ENCODE measurements at places on chromosomes 3 and 15.

- no peak for DNase-seq
These were observed 1.7 kb upstream of the NGLY1 start for GRCh38 chr3:25784971-25785370.

DNA sequence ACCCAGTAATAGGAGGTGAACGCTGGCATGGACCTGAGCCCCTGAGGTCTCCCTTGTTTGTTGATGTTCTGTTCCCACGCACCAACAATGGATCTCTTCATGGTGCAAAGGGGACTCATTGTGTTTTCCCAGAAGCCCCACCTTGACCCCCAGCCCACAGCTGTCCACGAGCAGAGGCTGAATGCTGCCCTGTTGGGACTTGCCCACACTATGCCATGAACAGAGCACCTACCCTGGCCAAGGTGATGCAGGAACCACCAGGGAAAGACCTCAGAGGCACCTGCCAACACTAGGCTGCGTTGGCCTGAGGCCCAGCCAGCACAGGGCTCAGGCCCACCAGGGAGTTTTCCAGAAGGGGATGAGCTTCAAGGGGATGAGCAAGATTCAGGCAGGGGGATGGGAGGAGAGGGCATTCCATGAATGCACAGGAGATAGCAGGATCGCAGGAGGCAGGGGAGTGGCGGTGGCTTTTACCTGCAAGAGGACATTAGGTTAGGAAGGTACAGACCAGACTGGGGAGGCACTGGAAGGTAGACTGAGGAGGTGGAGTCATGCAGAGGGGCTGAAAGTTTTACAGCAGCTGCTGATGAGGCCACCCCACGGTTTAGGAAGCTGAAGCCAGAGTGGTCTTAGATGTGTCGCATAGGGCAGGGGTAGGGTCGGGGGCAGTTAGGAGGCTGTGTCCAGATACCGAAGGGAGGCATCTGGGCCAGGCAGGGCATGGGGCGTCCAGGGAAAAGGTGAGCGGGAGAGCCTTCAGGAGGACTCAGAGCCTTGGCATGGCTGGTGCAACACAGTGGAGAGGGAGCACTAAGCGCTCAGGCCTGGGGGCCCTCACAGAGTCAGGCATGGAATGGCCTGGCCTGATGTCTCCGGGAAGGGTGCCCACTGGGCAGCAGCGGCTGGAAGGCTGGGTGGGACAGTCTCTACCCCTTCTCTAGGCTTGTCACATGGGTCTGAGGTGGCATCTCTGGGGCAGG is 4.0 kb upstream of the PHGR1 start:
- no peak for DNase-seq

DNA sequence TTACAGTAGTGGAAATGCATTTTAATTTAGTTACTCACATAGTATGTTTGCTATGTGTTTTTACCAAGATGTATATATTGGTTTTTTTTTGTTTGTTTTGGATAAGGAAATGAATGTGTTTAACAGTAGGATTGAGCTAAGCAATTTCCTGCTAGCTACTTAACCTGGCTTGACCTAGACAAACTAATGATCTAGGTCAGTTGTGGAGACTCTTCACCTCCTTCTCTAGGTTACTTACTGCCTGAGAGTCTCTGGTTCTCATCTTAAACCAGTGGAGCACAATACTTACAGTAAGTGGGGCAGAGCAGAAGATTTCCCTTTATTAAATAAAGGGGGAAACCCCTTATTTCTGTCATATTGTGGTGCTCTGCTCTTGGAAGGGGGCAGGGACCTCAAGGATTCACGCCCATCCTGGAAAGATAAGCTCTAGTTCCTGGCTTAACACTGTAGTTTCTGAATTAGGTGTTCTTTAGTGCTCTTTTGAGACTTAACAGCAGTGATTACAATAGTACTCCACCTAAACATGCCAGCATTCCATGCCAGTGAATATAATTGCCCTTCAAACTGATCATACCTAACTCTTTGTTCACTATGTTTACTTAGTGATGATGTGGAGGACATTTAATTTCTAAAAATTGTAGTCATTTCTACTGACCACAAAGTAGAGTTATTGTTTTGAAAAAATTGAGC is 79.9 kb downstream of the UBP1 start:
- no peak for DNase-seq

DNA sequence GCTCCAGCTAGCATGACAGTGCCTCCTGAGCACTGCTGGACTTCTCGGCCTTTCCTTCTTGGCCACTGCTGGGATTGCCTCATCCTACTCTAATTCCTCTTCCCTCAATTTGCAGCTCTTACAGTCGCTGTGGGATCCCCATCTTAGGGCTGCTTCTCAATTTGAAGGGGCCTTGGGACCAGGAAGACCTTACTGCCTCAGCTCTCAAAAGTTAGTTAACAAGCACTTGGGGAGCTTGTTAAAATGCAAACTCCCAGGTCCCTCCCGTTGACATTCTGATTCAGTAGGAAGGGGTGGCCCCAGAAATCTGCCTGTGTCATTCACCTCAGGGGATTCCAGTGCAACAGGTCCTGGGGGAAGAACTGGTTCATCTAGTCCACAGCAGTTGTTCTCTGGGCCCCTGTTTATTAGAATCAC is 14.8 kb downstream of the BDH1 start:
- DNase-seq, result no peak

- no peak for DNase-seq
These were observed 75.2 kb upstream of the ACAD9 start for GRCh38 chr3:128804017-128804810.

- DNase-seq, result no peak
These were observed 189.4 kb downstream of the WNT5A start for GRCh38 chr3:55297706-55298105.

DNA sequence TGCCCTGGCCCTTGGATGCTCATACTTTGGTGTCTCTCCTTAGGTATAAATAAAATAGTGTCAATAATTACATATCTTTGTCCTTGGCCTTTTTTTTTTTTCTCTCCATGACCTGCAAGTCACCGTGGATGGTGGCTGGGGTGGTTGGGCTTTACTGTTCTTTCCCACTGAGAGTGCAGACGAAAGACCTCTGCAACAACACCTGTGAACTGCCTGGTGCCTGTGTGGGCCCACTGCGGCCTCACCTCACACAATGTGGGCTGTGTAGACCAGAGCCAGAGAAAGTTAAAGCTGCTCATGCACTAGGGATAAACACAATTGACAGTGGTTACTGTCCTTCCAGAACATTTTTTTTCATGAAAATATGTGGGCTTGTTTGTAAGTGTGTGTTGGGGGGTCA is 39.0 kb downstream of the CCDC32 start:
- DNase-seq, result no peak

DNA sequence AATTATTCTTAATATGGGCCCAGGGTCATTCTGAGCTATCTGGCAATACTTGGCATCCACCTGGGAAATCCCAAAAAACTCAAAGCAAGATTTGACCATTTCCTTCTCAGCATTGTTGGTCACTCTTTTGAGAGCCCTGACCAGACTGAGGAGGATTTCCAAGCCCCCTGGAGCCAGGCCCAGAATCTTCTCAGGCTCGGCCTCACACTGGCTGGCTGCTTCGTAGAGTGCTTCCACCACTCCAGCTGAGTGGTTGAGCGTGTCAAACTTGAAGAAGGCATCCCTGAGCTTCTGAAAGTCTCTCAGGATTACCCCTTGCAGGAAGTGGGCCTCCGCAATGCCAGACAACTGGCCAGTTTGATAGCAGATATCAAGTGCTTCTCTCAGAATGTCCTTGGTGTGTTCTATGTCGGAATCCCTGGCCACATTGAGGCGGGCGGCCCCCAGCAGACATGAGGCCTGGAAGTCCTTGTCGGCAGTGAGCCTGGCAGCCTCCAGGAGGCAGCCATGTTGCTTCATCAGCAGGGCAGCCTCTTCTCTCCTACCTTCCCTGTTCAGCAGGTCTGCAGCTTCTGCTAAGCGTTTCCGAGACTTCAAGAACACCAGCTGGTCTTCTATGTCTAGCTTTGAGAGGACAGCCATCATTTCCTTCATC is 68.9 kb upstream of the DCLK3 start:
- no peak for DNase-seq

GRCh38 chr3:148044151-148044550 is 635.0 kb downstream of the ZIC1 start:
- DNase-seq, result no peak

DNA sequence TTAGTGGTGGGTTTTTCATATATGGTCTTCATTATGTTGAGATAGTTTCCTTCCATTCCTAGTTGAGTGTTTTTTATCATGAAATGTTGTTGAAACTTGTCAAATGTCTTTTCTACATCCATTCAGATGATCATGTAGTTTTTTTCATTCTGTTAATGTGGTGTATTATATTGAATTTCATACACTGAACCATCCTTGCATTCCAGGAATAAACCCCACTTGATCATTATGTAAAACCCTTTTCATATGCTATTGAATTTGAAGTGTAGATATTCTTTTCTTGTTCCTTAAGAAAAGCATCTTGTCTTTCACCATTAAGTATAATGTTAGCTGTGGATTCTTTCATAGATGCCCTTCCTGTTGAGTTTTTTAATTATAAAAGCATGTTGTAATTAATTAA is 42.9 kb downstream of the PIAS1 start:
- DNase-seq, result no peak

GRCh38 chr3:31014317-31015040 is 120.0 kb upstream of the GADL1 start:
- DNase-seq, result no peak

DNA sequence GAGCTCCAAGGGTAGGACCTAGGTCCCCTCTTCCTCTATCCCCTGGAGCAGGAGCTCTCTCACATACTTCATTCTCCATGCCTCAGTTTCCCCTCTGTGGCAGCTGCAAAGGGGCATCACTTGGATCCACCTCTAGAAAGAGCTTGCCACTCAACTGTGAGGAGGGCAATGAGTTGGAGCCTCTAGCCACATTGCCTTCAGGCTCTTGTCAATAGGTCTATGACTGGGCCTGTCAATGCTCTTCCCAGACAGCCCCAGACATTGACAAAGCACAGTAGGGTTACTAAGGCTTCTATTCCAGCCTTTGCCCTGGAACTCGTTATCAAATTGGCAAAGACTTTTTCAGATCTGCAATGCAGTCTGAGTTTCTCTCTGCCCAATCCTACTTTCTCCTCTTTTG is 4.4 kb upstream of the VIPR1 start:
- no peak for DNase-seq

- DNase-seq, result no peak
These were observed 4.2 kb downstream of the CCRL2 start for GRCh38 chr3:46411271-46411670.

GRCh38 chr15:80242132-80242769 is 9.8 kb downstream of the CTXND1 start:
- DNase-seq, result no peak

- no peak for DNase-seq
These were observed 49.9 kb downstream of the CASR start for GRCh38 chr3:122233101-122233952.

DNA sequence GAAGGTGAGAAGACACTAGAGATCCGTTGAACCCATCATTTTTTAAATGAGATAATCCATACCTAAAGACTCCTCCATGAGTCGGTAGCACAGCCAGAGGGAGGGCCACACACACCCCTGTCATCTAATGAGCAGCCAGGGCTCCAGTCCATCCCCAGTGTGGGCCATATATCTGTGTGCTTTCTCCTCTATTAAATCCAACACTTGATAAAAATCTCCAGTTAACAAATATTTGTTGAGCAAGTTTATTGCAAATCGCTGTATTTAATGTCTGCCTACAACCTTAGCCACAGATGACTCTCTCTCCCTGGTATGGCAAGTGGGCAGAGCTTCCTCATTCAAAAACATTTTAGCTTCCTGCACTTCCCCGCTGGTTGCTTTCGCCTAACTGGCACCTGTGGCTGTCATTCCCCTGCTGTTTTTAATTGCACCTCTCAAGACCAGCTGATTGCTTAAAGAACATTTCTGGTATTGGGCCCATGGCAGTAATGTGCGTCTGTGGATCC is 82.8 kb downstream of the SMAD3 start:
- no peak for DNase-seq

- no peak for DNase-seq
These were observed 31.9 kb downstream of the ACAN start for GRCh38 chr15:88835119-88835518.

DNA sequence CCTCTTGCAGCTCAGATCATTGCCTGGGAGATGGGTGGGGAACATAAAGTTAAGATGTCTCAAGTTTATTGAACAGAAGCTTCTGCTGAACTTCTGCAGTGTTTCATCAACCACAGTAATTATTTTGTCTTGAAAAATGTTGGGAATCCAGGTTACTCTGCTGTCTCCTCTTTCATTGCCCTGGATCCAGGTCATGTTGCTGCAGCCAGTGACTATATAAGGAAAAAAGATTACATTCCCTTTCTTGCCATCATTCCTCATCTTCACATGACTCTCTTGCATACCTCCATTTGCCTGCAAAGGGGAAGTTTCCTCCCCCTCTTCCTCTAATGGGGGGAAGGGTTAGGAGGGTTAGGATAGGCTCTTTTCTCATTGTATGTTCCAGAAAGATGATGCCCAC is 15.1 kb downstream of the GMNC start:
- DNase-seq, result no peak

- no peak for DNase-seq
These were observed 9.8 kb downstream of the ANKRD28 start for GRCh38 chr3:15787941-15788340.

GRCh38 chr15:40248006-40248783 is 9.3 kb downstream of the PAK6 start:
- DNase-seq, result no peak

- DNase-seq, result no peak
These were observed at the start of gene EPHA6 for GRCh38 chr3:96813820-96814650. Gene EPHA6, plus strand, starts transcription at chr3:96814594.

DNA sequence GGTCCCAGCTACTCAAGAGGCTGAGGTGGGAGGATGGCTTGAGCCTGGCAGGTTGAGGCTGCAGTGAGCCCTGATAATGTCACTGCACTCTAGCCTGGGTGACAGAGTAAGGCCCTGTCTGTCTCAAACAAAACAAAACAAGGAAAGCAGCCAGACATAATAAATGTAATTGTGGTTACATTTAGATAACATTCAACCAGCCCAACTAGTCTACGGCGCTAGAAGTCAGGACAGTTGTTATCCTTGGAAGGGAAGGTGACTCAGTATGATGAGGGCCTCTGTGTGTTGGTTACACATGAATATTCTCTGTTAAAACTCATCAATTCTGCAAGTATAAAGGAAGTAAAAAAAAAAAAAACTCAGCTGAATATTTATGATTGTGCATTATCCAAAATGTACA is 27.0 kb upstream of the CSPG5 start:
- DNase-seq, result no peak

DNA sequence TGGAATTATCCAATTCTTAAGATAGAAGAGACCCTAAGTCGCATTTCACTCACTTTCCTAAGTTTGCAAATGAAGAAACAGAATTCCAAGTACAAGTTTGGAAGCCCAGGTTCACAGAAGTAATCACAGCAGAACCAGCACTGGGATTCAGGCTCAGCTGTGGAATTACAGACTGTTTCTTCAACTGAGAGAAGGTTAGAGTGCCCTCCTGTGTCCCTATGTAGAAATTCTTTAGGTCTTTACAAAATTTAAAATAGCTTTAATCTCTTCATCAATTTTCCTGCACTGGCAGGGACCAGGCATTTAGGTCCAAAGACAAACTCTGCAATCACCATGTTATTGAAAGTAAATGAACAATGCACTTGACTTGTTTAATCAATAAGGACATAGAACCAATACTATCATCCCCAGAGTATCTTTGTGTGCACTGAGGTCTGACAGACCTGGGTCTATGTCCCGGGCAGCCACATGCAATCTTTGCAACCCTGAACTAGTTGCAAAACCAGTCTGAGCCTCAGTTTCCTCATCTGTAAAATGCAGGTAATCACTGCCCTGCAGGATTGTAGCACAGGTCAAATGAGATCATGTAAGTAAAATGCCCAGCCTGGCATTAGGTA is 96.3 kb upstream of the ZBED2 start:
- no peak for DNase-seq

- DNase-seq, result no peak
These were observed 37.1 kb upstream of the APEH start for GRCh38 chr3:49636883-49637609.
